ENCODE measurements at places on chromosomes 12 and 14. TPM values are rescaled to one million over a fixed set of nuclear protein-coding genes. Genes with fewer than 3 reads are reported as not detected.

The SIX4 gene
- 8.6 TPM for total RNA-seq

The BIN2 gene
- total RNA-seq: 0.29 TPM

The TTC9 gene
- total RNA-seq: 0.02 TPM

The GARIN6 gene
- total RNA-seq: not detected

The MGST1 gene
- 48.0 TPM for total RNA-seq

DNA sequence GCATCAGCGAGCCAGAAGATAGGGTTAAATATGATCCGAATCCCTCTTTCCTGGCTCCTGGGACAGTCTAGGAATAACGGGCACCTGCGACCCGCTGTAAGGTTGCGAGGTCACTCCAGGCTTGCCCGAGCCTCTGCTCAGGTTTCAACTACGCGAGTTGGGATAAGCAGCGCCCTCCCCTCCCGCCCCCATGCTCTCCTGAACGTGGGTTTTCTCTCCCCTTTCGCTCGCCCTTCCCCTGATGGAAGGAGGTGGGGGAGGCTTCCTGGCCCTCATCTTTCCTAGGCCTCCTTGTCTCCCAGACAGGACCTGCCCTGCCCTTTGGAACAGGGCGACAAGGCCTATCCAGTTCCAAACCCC lies 753 bp upstream of the ATP5MC2 start:
- no peak for DNase-seq

DNA sequence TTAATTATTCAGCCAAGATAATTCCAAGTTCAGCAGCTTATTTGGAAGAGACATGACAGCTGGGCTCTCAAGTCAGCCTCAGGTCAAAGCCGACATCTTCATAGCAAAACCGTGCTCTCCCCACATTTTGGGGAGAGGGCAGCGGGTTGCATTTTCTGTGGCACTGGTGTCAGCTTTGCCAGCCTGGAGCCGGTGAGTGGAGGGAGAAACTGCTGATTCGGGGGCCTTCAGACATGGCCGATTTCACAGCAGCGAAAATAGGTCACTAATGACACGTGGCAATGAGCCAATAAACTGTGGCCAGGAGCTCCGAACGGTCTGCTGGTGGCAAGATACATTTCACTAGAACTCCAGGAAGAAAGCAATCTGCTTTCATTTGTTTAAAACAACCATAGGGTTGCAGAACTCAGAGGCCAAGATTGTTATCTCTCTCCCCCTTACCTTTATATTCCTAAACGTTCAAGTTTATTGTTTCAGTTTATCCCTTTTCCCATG lies 173.2 kb downstream of the CAND1 start:
- no peak for DNase-seq

- DNase-seq: peak; percentile 22
Observed at GRCh38 chr12:121628037-121628436, 1.7 kb downstream of the ORAI1 start.

DNA sequence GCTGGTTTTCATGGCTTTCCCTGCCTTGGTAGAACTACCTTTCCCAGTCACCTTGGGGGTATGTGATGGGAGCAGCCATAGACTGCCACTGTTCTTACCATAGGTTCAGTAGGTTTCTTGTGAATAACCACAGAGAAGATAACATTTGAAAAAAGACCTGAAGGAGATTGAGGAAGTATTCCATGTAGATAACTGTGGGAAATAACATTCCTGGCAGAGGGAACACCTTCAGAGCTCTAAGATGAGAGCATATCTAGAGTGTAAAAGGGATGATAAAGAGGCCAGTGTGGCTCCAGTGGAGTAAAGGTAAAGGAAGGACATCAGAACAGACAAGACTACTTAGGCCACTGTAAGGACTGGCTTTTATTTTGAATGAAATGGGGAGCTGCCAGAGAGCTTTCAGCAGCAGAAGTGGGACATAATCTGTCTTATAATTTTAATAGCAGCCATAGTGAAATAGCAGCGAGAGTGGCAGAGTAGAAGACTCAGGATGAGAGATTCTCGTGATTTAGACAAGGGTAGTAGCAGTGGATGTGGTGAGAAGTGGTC lies 82.6 kb upstream of the KCNH3 start:
- DNase-seq: no peak

GRCh38 chr12:131543040-131543439 lies 167.8 kb upstream of the SFSWAP start:
- no peak for DNase-seq

GRCh38 chr14:94805680-94806288 lies 35.9 kb upstream of the GSC start:
- no peak for DNase-seq

- no peak for DNase-seq
Observed at GRCh38 chr12:129941618-129942017, 37.8 kb upstream of the TMEM132D start.

DNA sequence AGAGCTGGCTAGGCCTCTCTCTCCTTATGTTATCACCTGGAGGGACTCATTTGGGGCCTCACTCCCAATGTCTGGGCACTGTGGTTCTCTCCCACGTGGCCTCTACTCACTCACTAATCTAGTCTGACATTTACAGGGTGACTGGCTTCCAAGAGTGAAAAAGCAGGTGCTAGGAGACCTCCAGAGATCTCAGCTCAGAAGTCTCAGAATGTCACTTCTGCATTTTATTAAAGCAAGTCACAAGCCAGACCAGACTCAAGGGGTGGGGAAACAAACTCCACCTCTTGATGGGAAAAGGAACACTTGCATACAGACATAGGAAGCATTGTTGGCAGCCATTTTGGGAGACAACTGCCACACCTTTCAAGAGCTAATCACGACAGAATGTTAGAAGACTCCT lies 175.9 kb downstream of the MON2 start:
- no peak for DNase-seq

DNA sequence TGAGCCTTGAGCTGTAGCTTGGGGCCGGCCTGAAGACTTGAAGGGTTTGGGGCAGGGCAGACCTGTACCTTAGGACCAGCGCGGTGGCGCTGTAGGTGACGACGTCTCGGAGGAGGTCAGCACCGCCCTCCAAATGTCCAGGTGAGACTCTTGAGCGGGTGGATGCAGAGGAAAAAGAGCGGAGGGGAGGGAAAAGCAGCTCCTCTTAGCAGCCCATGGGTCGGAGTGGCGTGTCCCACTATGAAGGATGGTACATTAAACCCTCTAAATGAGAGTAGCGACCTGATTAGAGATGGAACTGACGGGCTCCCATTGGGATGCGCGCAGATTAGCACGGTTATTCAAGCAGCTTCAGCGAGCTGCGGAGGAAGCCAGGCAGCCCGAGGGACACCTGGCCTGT lies 77.0 kb upstream of the MAP1LC3B2 start:
- no peak for DNase-seq

GRCh38 chr14:26370115-26370514 lies 227.7 kb downstream of the NOVA1 start:
- no peak for DNase-seq

- no peak for DNase-seq
Observed at GRCh38 chr14:23895480-23895879, 58.1 kb upstream of the DHRS4 start.

- no peak for DNase-seq
Observed at GRCh38 chr12:54016478-54016964, 7.7 kb downstream of the HOXC8 start.

All from K562 (cell line).